AG08395 (cell line): ENCODE measurements at places on chromosomes 1 and 21.

- DNase-seq: no peak
Measured at GRCh38 chr1:154104433-154105082, 50.3 kb downstream of the NUP210L start.

DNA sequence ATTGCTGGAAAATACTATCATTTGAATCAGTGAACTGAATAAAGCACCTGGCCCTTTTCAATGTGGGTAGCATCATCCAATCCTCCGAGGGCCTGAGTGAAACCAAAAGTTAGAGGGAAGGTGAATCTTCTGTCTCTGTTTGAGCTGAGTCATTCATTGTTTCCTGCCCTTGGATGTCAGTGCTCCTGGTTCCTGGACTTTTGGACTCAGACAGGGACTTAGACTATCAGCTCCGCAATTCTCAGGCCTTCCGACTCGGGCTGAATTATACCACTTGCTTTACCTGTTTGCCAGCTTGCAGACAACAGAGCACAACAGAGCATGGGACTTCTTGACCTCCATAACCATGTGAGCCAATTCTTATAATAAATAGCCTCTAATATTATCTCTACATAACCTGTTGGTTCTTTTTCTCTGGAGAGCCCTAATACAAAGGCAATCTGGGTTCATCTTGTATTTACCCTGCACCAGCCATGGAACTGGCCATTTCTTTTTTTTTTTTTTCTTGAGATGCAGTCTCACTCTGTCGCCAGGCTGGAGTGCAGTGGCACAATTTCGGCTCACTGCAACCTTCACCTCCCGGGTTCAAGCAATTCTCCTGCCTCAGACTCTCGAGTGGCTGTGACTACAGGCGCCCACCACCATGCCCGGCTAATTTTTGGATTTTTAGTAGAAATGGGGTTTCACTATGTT lies 19.2 kb upstream of the VASH2 start:
- DNase-seq: no peak

- DNase-seq: no peak
Measured at GRCh38 chr1:147600119-147601111, 59.1 kb downstream of the BCL9 start.

GRCh38 chr21:25757531-25757930 lies 22.8 kb downstream of the GABPA start:
- DNase-seq: no peak

DNA sequence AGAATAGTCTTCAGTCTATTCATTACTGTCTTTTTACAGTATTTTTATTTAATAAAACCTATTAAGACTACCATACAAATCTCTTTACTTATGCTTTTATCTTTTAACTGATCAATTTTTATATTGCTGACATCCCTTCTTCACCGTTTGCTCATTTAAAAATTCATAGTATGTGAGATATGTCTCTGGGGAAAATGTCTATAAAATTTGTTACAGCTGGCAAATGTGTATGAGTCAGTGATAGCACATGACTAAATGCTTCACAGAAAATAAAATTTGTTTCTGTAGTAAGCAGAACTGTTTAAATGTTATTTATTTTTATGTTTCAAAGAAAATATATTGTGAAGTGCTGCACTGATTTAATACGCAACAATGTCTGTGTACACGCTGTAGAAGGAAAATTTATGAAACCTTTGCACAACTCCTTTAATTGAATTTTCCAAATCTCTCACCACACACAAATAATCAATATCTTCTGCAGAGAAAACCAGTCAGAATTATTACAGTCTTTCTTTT lies 74.2 kb downstream of the ITGB3BP start:
- DNase-seq: peak; percentile 16

DNA sequence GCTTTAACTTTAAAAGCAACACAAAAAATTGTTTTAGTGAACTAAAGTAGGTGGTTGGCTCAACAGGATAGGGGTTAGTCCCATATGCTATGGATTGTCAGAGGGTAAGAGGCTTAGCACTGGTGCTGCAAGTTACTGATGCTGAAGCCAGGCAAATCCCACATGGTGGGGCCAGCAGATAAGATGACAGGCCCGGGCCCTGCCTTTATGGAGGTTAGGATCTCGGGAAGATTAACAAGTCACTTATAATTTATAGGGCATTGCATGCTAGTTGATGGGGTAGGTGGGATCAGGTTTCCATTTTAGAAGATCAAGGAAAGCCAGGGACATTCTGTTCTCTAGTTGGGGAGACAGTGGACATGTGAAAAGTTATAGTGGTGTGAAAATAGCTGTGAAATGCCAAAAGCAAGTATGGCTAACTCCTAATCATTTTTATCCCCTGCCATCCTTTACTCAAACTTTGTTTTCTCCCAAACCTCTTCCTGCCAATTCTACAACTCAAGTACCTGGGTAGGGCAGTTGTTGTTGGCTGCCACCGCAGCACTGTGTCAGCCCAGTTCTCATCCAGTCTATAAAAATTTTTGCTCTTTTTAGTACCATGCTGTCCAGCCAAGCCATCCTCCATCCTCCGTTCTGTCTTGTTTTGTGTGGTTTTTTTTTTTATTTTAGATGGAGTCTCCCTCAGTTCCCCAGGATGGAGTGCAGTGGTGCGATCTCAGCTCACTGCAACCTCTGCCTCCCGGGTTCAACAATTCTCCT lies 10.3 kb downstream of the CHAF1B start:
- DNase-seq: no peak

DNA sequence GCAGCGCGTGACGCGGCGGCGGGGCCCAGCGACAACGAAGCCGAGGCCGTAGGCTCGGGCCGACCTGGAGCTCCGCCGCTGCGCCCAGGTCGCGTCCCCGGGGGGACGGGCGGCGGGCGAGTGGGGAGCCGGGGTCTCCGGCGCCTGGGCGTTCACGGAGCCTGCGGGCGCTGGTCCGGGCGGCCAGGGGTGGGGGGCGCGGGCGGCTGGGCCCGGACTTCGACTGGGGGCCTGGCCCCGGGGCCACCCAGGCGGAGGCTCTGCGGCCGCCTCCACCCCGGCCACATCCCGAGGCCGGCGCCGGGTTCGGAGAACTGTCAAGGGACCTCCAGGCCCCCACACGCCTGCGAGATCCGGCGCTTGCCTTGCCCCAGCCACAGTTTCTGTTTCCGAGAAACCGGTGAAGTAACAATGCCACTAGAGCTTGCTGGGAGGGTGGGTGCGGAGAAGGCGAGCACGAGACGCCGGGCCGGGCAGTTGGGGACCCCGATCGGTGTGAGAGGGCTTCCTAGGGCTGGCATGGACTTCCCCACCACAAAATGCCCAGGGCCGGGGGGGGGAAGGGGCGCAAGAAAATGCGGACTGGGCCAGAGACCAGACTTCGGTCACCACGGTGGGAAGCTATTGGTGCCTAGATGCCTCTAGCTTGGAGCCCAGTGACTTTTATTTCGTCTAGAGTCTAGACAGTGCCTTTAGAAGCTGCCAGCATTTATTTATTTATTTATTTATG lies 501 bp downstream of the FBXO6 start:
- peak; percentile 40 for DNase-seq

DNA sequence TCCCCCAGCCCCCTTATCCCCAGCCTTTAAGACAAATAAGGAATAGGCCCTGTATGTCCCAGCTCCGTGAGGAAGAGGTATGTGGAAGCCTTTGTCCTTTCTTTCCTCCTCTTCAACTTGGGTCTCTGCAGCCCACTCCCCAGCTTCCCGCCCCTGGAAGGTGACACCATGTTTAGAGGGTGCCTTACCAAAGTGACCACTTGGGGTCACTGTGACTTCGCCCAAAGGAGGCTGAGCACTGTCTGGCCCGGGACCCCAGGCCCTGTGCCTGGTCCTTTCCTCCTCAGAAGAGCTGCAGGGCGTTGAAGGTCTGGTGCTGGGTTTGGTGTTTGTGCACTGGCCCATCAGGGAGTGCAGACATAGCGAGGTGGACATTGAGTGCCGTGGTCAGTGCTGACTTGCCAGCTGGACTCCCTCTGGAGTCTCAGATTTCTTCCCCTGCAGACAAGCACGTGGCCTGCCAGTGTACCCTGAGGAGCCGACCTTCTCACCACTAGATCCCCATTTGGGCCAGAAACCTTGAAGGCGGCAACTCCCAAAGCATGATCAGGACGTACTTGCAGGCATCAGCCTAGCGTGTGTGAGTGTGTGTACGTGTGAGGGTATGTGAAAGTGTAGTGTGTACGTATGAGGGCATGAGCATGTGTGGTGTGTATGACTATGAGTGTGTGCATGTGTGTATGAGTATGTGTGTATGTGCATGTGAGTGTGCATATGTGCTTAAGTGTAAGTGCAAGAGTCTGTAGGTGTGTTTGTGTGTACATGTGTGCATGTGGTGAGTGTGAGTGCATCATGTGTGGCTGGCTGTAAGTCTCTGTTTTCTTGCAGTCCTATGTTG lies 181.4 kb upstream of the KIAA0040 start:
- DNase-seq: peak; percentile 13

GRCh38 chr1:50610563-50610962 lies 187.3 kb upstream of the DMRTA2 start:
- no peak for DNase-seq

DNA sequence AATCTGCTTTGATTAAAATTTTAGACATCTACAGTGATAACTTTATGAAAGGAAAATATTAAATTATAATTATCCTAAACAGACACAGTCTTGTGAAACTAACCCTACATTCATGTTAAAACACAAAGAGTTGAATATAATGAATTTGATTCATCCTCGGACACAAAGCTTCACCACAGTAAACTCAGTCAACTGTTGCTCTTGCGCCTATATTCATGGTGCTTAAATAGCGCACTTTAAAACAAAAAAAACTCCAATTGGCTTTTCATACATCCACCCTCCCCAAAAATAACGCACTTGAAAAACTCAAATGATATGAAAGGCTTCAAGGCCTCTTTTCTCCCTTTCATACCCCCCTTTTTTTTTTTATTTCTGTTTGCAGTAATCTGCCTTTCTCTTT lies 260.3 kb downstream of the FAF1 start:
- no peak for DNase-seq

- no peak for DNase-seq
Measured at GRCh38 chr1:30735124-30735523, 11.7 kb upstream of the MATN1 start.
